ENCODE measurements at places on chromosomes 4 and X.

DNA sequence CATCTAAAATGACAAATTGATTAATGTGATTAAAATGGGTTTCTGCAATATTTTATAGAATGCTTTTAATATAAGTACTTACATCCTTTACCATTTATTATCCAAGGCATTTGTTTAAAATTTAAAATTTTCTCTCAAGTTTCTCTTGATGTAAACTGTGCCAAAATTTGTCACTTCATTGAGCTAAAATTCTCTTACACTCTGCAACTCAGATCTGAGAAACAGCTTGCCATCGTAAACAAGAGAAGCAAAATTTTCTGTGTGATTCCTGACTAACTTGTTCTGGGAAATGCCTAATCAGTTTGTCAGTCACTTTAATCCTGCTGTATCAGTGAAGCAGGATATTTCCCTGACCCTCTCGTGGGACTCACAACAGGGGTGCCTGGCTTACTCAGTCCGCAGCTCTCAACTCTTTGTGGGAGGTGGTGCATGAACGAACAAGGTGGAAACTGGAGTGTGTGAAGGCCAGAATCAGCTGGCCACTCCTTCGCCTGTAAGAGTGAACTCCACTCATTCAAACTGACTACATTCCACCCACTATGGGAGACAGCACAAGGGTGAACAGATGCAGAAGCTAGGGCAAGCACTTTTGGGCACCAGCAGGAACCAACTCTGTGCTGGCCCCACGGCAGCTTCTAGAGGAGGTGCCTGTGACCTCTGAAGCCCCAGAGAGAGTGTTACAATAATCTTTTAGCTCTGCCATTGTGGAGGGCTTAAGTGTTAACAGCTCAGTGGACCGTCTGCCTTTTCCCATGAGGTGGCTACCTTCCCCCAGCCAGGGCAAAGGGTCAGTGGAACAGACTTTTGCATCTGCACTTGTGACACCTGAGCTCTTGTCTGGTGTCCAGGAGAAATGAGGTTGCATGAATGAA, 349.4 kb downstream of the FAT4 start:
- no peak for DNase-seq

- DNase-seq: no peak
Measured at GRCh38 chr4:87026800-87027495, 92.1 kb downstream of the AFF1 start.

DNA sequence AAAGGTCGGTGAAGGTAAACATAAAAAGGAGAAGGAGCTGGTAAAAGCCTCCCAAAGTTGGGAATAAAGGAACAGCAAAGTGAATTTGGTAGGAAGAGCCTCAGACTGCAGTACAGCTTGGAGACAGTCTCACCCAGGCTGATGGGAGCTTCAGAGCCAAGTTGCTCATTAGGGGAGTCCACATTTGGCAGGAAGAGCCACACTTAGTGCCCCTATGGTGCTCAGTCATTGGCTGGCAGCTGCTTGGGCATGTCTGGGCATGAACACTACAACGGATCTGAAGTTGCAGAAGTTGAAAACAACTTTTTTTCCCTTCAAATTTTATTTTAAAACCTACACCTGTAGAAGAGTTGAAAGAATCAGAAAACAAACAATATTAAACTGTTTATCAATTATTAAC, 2497.3 kb downstream of the ARAP2 start:
- no peak for DNase-seq

- DNase-seq: no peak
Measured at GRCh38 chr4:154622598-154622997, 10.1 kb upstream of the FGG start.

DNA sequence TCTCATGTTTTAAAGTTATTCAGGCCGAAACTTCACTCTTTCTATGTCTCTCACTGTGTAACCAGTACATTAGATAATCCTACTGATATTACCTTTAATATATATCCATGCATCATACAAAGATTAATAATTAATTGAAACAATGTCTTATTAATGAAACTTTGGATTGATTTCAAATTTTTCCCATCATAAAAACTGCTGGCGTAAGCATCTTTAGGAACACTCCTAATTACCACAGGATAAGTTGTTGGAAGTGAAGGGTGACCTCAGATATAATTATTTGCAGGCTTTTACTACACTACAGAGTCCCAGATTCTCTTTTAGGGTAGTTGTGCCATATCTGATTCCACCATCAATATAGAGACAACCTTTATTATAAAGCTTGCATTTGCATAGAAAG, 181.3 kb upstream of the SFRP2 start:
- no peak for DNase-seq

DNA sequence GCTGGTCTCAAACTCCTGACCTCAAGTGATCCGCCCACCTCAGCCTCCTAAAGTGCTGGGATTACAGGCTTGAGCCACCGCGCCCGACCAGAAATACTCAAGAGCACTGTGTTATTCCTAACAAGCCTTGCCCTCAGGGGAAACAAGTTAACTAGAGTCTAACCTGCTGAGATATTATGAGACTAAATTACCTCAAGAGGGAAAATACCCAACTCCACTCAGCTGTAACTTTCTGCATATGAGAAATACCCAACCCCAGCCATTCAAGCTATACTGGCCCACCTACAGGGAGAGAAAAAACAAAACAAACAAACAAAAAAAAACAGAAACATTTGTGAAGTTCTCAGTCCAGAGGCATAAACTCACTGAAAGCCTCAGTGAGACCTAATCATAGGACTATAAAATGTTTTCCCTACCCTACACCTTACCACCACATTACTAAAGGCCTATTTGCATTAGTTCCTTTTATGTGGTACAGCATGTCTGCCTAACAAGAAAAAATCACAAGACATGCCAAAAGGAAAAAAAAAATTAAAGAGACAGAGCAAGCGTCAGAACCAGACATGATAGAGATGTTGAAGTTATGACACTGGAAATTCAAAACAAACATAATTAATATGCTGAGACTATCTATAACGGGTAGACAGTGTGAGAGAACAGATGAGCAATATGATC, 876.0 kb downstream of the FSTL5 start:
- DNase-seq: no peak

DNA sequence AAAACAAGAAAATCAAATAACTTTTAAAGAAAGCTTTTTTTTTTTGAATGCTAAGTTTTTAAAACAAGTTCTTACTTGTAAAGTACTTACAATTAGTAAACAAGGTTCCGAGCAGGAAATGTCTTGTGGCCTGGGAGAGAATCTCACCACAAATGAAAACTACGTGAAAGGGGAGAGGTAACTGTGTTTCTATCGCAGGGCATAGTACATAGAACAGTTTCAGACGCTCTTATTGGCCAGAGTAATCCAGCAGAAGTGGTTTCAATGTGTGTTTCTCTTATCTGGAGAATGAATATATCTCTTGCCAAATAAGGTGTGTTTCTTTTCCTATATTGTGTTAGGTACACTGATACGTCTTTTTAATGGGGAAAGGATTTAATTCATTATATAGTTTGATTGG, at the start of gene PLAC8:
Gene PLAC8, minus strand, starts transcription at position 154 of the 400 bp plus-strand sequence. CDS start 6,808 bp downstream, outside the sequence.
- peak; percentile 46 for DNase-seq

GRCh38 chrX:44072631-44073030, 99.4 kb upstream of the NDP start:
- DNase-seq: no peak

DNA sequence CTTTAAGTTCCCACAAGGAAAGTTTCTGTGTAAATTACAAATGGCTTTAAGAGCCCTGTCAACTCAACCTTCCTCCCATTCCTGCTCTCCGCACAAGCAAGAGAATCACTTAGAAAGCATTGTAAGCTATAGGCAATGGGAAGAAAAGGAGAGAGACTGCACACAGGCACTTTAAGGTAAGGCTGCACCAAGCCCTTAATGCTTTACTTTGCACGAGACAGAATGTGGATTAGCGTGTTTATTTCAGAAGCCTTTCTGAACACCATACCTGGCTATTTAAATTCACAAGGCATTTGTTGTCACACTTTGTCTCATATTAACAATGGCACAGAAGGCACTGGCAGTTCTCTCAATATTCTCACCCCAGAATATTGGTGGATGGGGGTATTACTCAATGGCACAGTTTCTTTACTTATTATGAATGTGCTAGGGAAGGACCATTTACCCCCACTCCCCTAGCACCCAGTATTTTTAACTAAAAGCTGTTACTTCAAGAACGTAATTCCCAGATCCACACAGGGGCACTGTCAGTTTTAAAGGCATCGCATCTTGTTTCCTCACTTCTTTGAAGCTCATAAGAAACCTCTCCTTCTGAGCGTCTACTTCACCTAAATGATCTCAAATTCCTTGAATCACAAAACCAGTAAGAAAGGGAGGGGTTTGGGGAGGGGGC, 150.0 kb downstream of the MAML3 start:
- DNase-seq: no peak

GRCh38 chr4:152480901-152481300, 55.0 kb downstream of the FBXW7 start:
- DNase-seq: no peak

DNA sequence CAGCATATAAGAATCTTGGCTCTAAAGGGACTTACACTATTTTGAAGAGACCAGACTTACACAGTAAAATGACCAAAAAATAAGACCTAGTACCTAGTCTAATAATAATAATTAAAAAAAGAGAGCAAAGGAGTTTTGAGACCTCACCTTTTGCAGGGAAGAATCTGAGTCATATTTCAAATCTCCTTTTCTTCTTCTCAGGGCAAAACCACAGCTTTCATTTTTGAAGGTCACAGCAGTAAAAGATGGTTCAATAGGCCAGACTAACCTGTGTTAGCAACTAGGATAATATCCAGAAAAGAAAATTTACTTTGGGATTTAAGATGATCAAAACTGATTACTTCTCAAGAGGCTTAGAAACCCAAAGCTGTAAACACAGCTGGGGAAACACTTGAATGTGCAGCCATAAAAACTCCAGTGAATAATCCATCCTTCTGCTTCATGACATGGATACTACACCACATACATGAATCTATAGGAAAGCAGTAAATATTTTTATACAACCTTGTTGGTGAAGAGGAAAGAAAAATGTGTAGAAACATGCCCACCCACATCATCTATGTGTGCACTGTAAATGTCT, 25.9 kb upstream of the LNX1 start:
- no peak for DNase-seq

- no peak for DNase-seq
Measured at GRCh38 chr4:24560868-24561368, 23.4 kb downstream of the DHX15 start.

GRCh38 chrX:110286106-110286505, 31.8 kb downstream of the AMMECR1 start:
- peak; percentile 25 for DNase-seq

GRCh38 chr4:139955600-139955999, 198.4 kb downstream of the MAML3 start:
- DNase-seq: no peak

GRCh38 chrX:111181951-111182350, 86.0 kb downstream of the PAK3 start:
- no peak for DNase-seq

DNA sequence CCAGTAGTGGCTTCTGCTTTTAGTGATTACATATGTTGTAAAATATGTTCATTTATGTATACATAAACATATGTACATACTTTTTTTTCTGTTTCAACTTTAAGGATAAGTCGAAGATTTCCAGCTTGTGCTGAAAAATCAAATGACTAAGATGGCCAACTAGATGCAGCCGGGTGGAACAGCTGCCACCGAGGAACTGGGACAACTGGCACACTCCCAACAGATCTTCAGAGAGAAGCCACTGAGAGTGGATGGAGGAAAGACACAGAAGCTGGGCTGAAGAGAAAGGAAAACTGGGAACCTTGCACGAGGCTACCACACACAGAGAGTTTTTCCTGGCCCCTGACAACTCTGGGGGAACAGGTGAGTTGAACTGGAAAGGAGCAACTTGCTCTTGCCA, 207.5 kb downstream of the FAM47B start:
- no peak for DNase-seq

- DNase-seq: no peak
Measured at GRCh38 chr4:154616731-154617130, 4.3 kb upstream of the FGG start.

GRCh38 chr4:33060674-33061542, 2340.7 kb downstream of the PCDH7 start:
- no peak for DNase-seq

DNA sequence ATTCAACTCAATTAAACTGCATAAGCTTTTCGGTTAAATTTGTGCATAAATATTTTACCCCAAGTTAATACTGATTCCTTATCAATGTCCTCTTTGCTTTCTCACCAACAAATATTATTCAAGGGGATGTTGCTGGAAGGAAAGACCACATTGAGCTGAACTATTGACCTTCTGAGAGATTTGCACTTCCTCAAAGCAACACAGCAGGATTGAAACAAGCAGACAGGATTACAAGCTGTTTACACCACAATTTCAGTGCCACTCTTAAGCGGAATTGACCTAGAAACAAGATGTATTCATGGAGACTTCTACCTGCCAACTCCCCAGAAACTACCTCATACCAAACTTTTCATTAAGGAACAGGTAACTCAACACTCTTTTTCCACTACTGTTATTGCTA, 96.5 kb upstream of the DUSP21 start:
- DNase-seq: no peak

DNA sequence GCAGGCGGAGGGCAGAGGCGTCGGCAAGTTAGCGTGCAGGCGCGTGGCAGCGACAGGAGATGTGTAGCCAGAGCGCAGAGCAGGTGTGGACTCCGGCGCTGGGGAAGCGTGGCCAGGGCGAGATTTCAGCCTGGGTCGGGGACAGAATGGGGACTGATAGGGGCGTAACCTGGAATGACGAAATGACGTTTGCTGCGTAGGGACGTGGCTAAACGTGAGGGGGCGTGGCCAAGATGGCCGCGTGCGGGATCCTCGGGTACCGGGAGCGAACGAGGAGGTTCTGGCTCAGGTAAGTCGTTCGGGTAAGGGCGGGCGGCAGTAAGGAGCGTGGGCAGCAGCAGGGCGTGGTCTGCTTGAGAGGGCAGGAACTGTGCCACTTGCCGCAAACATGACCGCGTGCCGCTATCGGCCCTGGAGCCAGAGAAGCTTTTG, 10.9 kb upstream of the CLTRN start:
- DNase-seq: peak; percentile 70

- no peak for DNase-seq
Measured at GRCh38 chr4:121938282-121939092, 13.4 kb downstream of the TRPC3 start.

DNA sequence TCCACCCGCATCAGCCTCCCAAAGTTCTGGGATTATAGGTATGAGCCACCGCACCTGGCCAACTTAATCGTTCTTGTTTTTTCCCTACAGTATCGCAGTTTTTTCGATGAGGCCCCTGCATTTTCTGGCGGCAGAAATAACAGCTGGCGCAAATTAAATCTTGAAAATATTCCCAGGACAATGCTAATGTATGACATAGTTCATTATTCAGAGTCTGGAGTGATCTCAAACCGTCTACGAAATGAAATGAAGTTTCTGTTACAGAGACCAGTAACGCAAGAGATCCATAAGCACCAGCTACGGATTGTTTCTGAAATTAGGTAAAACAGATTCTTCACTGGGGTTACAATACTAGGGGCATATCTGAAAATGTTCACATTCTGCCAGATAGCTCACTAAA, 27.3 kb downstream of the CXorf58 start:
- no peak for DNase-seq

- DNase-seq: no peak
Measured at GRCh38 chr4:174528226-174528625, 5.9 kb upstream of the HPGD start.

DNA sequence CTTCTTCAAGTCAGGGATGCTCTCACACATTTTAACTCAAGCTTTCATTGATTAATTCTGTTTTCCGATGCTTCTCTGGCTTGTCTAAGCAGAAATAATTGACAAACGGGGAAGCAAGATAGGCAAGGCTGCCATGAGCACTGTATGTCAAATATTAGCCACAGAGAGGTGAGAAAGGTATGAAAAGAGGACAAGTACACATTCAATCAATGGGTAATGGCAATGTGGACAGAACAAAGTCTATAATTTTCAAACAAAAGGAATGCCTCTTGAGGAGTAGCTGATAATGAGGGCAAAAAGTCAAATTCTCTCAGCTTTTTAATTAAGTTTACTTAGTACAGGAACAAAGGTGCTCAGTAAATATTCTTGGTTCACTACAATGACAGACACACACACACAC, 19.6 kb downstream of the COX7B2 start:
- no peak for DNase-seq

Data from keratinocyte (primary cell).